ENCODE measurements at places on chromosomes 3 and 15.

DNA sequence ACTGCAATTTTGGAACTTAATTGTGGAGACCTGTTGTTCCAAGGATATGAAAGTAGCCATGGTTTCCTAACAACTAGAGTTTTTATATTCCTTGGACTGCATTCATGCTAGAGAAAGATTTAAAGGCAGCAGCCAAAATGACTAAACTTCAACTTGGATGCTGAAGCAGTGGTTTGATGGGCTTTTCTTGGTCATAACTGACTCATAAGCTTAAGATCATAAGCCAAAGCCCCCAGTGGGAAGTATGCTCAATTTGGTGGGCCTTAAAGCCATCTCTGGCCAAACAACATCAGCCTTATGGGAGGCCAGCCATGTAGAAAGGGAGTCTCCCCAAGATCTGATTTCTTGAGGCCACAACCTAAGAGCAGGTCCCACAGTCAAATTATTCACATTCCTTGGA, 80.2 kb downstream of the ZNF280D start:
- DNase-seq, result no peak

- DNase-seq, result no peak
Measured at GRCh38 chr15:40161693-40162391, 973 bp downstream of the BUB1B start.

DNA sequence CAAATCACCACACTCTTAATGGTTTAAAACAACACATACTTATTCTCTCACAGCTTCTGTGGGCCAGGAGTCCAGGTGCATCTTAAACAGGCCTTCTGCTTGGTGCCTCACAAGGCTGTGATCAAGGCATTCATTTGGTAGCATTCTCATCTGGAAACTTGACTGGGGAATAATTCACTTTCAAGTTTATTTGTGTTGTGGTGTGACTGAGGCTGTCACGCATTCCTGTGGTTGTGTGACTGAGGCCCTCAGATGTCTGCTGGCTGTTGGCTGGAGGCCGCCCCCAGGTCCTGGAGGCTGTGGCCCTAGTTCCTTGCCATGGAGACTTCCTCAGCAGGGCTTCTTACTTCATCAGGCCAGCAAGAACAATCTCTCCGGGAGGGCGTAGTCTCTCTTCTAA, 16.9 kb upstream of the FAM3D start:
- no peak for DNase-seq

DNA sequence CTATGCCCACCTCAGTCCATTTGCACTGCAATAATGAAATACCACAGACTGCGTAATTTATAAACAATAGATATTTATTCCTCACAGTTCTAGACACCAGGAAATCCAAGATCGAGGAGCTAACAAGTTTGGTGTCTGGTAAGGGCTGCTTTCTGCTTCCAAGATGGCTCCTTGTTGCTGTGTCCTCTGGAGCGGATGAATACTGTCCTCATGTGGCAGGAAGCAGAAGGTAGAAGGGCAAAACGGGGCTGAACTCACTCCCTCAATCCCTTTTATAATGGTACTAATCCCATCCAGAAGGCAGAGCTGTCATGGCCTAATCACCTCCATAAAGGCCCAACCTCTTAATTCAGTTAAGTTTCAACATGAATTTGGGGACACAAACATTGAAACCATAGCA, 75.3 kb downstream of the P2RY1 start:
- no peak for DNase-seq

GRCh38 chr15:69893863-69894262, 203.9 kb downstream of the TLE3 start:
- DNase-seq, result no peak

GRCh38 chr3:159892801-159893200, 95.8 kb upstream of the IL12A start:
- DNase-seq, result no peak

DNA sequence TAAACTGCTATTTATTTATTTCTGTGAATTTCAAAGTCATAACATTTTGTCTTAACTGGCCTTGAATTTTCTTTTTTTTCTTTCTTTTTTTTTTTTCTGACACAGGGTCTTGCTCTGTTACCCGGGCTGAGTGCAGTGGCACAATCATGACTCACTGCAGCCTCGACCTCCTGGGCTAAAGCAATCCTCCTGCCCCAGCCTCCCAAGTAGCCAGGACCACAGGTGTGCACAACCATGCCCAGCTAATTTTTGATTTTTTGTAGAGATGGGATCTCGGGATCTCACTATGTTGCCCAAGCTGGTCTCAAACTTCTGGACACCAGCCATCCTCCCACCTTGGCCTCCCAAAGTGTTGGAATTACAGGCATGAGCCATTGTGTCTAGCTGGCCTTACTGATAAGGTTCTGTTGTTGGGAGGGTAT, 77.4 kb upstream of the TNFSF10 start:
- DNase-seq, result no peak

DNA sequence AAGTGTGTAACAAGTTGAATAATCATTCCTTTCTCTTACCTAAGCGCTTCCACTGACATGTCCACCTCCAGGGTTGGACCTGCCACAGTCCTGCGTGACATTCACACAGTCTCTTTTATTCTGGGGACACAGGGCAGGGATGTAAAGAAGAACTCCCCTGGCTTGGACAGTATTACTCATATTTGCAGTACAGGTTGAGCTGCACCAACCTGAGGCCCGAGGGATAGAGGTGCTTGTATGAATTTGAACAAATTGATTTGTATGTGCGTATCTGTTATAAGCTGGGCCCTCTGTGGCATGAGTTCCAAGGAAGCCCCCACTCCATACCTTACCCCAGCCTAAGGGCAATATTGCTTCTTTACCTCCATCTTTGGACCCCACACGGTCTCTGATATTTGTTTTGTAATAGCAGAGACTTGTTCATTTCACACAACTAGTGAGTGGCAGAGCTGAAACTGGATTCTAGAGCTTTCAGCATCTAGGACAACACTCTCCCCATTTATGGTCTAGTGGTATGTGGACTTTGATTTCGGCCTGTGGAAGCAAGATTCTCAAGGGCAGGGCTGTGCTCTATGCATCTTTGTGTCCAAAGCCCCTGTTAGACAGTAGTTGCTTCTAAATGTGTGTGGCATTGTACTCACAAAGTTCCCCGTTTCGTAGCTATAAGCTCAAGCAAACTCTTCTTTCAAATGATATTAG, 39.2 kb downstream of the FAH start:
- no peak for DNase-seq

- DNase-seq, result no peak
Measured at GRCh38 chr3:107795514-107796094, 272.8 kb downstream of the BBX start.

- no peak for DNase-seq
Measured at GRCh38 chr3:119585208-119585607, 5.9 kb downstream of the ADPRH start.

GRCh38 chr3:56590814-56591213, 33.8 kb downstream of the CCDC66 start:
- DNase-seq, result no peak

- DNase-seq, result no peak
Measured at GRCh38 chr3:72169561-72170472, 384.9 kb upstream of the PROK2 start.

- no peak for DNase-seq
Measured at GRCh38 chr3:89851974-89852621, 744.7 kb downstream of the EPHA3 start.

All from activated T-cell treated with anti-CD3 and anti-CD28 coated beads for 24 hours (primary cell).